ENCODE measurements at places on chromosomes 5 and 9.
A peak's percentile ranks its signal among the peaks of the same experiment; 100 is the strongest.

DNA sequence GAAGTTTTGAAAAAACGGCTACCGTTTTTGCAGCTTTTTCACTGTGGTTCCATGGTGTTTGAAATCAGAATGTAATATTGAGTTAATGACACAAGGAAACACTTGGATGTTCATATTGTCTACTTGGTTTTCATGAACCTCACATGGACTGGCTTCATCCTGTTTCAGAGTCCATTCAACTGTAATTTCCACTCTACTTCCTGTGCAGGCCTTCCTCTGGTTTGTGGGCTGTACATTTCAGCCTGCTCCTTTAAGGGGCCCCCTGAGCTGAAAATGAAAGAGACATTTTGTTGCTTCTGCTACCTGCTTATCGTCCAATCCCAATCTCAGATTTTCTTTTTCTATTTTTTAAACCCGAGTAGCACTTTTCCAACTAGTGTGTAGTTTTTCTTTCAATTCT lies 41.8 kb upstream of the CDKN2B start:
- peak; percentile 62 for DNase-seq

- no peak for DNase-seq
Observed at GRCh38 chr5:14672484-14673394, 8.2 kb downstream of the OTULIN start.

- DNase-seq = no peak
Observed at GRCh38 chr5:97019435-97020117, 83.7 kb downstream of the LNPEP start.

- no peak for DNase-seq
Observed at GRCh38 chr9:130185017-130185416, 12.8 kb downstream of the NCS1 start.

GRCh38 chr9:126916909-126917308 lies 2.3 kb downstream of the RALGPS1 start:
- no peak for DNase-seq

DNA sequence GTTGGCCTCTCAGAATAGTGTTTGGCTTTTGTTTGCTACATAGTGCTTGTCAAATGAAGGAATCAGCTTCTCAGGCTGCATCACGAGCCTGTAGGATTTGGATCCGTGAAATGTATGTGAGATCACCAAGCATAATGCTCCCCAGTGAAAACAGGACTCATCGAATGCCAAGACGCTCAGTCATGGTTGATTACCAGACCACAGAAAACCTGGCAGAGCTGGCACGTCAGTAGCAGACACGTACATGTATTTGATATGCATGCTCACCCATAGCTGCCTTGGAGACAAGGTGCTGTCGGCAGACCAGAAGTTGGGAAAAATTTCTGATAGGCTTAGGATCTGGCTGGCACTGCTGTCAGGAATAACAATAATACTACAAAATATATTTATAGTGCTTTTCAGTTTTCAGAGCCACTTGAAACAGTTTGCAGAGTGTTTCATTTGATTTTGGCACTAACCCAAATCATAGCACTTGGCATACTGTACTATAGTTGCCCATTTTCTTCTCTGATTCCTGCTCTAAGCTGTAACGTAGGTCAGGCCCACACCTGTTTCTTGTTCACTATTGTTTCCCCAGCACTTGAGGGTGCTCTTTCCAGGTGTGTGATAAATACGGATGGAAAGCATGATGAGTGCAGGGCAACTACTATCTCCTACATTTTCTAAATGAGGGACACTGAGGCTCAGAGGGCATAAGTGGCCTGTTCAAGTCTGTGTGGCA lies 226.1 kb downstream of the NR3C1 start:
- no peak for DNase-seq

GRCh38 chr5:143605403-143606005 lies 202.0 kb upstream of the NR3C1 start:
- DNase-seq = no peak

DNA sequence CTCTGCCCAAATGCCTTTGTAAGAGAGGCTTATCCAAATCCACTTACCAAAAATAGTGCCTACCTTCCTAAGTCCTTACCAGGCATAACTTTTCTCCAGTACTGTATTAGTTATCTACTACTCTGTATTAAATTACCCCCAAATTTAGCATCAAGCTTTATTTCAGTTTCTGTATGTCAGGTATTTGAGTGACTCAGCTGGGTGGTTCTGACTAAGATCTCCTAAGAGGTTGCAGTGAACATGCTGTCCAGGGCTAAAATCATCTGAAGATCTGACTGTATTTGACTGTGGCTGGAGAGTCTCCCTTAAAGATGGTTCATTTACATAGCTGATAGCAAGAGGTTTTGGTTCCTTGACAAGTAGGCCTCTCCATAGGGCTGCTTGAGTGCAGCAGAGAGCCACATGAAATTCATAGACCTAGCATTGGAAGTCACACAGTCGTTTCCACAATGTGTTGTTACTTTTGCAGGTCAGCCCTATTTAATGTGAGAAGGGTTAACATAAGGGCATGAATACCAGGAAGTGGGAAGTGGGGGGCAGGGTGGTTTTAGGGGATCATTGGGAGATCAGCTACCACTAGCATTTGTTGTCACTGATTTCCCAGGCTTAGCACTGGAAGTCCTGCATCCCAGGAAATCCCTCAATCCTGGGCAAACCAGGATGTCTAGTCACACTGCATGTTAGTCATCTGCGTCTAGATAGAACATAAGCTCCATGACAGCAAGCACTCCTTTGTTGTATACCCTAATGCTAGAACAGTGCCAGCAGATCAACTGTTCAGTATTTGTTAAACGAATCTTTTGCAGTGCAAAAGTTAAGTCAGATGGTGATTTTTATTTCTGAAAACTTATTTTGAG lies 2.0 kb upstream of the ZNF622 start:
- peak; percentile 64 for DNase-seq

- DNase-seq = no peak
Observed at GRCh38 chr5:172994405-172994804, 10.8 kb downstream of the ATP6V0E1 start.

GRCh38 chr9:136868644-136869043 lies 2.5 kb upstream of the EDF1 start:
- DNase-seq = no peak

DNA sequence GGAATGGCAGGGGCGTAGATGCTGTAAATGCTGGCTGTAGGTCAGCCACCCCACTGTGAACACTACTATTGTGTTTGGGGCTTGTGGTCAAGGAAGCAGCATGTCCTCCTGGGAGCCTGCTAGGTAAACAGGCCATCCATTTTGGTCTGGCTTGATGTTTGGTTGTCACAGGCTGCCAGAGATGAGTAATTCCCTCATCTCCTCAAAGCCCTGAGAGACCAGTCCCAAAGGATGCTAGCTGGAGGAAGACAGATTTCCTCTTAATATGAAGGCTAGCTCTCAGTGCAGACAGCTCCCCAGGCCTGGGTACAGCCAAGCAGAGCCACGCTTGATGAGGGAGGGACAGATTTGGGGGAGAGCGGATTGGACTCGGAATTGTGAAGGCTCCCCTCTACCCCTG lies 72.5 kb upstream of the MAP1B start:
- DNase-seq = no peak

DNA sequence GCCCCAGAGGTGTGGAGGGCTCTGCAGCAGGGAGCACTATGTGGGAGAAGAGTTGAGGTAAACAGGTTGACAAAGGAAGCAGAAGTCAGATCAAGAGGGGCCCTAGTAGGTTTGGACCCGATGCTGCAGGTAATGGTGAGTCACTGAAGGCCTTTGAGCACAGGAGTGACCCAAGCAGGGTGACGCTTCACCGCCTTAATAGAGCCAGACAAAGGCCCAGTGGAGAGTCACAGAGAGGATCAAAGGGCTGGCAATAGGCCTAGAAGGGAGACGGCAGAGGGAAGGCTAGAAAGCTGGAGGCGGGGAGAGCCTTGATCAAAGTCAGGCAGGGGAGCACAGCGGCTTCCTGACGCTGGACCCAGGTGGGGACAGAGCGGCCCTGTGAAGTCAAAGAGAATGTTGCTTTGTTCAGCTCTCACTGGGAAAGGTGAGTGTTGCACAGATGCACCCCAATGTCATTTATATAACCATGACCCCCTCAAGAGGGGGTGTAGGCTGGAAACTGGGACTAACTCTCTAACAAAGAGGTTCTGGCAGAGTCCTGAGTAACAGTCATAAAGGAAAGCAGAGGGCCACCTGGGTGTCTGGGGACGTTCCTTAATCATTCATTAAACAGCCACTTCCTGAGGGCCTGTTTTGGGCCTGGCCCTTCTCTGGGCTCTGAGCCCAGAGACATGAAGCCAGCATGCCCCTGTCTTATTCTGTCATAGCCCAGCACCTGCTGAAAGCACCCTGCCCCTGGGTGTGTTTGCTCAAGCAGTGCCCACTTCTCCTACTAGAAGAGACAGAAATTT lies 9.8 kb upstream of the CPLX2 start:
- DNase-seq = no peak

DNA sequence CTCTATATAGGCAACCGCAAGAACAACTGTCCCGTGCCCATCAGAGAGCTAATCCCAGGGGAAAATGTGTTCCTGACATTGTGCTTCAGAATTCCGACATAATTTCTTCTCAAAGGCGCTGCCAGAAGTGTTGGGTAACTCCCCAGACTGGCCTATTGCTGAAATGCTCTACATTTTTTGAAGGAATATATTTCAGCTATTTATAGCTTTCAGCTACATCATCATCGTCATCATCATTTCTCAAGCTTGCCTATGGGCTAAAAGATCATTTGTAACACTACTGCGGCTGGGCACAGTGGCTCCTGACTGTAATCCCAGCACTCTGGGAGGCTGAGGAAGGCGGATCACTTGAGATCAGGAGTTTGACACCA lies 49.7 kb downstream of the MYO10 start:
- no peak for DNase-seq

DNA sequence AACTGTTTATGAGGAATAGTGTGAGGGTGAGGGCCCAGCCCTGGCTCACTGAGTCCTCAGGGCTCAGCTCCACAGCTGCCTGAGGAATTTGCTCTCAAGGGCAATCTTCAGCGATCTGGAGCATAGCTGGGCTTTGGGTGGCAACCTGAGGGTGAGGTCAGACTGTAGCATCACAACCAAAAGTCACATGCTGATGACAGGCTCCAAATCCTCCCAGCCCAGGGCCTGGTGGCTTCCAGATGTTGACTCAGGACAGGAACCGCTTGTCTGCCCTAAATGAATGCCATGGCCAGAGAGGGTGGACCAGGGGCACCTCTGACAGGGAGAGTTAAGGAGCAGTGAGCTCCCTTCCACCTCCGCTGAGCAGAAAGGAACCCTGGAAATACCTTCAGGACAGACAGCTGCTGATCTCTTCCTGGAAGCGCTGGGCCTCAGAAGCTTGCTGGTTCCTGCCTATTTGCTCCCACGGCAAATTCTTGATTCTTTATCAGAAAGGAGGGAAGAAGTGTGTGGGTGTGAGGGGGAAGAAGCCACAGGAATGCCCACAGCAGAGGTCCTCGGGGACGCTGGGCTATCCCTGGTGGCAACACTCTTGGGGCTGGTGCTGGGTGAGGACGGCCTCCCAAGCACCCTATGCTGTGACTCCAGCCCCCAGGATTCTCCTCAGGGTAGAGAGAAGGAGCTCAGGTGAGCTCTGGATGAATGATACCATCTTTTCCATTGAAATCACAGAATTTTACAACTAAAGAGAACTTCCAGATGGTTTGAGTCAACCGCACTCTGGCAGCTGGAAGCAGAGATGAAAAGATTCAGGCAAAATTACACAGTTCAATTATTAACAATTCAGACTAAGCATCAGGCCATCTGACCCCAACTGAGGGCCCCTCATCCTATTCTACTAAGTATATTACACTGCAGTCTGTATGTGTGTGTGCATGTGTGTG lies 13.8 kb upstream of the CTSL start:
- DNase-seq = peak; percentile 40

- DNase-seq = peak; percentile 95
Observed at GRCh38 chr5:62305715-62306322, at the start of gene KIF2A. Gene KIF2A, plus strand, starts transcription at chr5:62306206. Its CDS starts 267 bp downstream, at chr5:62306473.

DNA sequence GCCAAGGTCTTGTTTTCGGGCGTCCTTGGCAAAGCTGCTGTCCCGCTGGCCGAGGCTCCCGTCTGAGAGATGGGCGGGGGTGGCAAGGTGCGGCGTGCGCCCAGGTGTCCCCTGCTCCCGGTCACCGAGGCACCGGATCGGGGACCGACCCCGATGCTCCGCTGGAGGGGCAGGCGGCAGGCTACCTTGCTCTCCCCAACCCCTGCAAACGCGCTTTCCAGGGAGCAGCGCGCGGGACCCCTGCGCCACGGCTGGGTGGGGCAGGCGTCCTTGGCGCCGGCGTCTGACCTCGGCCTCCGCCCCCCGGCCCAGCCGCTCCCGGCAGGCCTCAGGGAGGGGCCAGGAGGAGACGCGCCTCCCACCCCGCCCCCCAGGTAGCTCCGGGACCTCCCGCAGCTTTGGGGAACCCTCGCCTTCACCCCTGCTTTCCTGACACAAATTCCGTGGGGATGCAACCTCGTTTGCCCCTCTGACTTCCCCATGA lies 551 bp downstream of the N4BP3 start:
- DNase-seq = no peak

DNA sequence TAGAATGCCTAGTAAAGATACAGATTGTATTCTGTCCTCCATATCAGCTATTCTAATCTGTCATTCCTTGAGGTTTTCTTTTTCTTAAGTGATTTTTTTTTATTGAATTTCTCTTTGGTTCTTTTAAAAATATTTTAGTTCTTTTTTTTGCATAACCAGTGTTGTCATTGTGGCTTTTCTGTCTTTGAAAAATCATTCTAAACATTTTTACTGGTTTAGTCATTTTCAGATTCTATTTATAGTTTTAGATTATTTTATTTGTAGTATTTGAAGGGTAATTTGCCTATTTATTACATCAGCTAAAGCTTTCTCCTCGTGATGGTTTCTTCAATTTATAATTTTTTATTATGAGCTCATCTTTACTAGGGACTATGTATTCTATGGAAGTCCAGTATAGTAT lies 78.1 kb downstream of the NDUFAF2 start:
- DNase-seq = no peak

DNA sequence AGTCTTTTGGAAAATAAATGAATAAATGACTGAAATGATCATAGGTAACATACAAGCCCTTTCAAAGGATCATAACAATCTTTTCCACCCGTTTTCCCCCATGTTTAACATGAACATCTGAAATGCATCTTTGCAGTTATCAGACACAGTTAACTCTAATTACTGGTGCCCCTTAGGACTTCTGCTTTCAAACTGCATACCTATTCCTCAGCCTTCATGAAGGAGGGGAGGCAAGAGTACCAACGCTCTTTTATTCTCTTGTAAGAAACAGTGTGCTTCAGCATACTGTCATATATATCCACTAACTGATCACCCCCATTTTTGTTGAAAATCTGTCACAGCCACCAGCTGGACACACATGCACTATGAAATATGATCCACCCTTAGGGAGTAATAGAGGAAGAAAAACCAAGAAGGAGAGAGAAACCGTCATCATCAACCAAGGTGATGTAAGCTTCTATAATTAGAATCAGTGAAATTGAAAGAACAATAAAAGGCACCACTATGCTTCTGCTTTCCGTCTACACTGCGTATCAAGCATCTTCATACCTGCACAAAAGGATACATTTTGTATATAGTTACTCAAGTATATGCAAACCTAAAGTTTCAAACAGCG lies 98.7 kb downstream of the RAPGEF6 start:
- DNase-seq = no peak

DNA sequence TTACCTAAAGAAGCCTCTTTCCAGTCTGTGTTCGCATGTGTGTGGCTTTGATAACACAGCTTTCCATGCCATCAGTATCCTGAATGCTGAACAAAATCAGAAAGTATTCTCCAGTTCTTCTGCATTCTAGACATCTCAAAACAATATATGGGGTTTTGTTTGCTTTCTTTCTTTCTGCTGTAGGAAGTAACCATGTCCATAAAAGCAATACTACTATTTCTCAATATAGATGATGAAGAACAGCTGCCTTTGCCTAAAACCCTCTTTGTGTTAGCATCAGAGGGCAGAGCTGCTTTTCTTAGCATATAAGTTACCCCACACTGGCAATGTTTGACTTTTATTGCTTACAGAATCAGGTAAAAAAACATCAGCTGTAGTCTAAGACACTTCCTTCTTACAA lies 963.6 kb downstream of the CDH12 start:
- no peak for DNase-seq
